ENCODE measurements at places on chromosomes 1 and 21.

DNA sequence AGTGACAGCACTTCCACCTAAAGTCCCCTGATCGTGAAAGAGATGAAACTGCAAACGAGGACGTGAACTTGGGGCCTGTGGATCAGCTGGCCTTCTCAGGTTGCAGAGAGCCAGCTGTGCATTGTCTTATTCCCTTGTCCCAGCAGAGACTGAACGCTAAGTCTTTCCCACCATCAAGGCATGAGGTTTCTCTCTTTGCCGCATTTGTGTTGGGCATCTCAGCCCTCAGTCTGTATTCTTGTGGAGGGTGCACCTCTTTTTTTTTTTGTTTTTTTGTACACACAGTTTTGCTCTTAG lies 71.4 kb downstream of the KIF26B start:
- no peak for DNase-seq

GRCh38 chr1:204567071-204567470 lies 50.9 kb downstream of the MDM4 start:
- no peak for DNase-seq

DNA sequence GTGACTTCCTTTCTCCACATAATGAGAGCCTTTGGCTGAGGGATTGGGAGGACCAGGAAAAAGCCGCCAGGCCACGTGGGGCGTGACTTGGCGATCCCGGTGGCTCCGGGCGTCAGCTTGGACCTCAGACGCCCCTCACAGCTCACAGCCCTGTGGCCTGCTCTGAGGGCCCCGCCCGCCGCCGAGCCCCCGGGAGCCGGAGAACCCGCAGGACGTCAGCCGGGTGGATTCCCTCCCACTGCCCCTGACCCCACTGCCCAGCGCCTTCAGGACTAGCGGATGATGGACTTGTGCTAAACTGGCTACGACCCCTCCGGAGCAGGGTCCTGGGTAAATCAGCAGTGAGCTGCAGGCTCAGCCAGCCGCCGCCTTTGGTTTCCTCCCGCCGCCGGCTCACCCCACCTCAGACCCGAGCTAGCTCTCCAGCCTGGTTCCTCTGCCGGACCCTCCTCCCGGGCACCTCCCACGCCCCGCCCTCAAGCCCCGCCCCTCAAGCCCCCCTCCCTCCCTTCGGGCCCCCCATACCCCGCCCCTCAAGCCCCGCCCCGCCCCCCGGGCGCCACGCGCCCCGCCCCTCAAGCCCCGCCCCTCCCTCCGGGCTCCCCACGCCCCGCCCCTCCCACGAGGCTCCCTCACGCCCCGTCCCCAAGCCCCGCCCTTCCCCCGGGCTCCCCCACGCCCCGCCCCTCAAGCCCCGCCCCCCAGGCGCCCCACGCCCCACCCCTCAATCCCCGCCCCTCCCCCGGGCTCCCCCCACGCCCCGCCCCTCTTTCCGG lies 10.0 kb upstream of the FAAP20 start:
- DNase-seq = no peak

DNA sequence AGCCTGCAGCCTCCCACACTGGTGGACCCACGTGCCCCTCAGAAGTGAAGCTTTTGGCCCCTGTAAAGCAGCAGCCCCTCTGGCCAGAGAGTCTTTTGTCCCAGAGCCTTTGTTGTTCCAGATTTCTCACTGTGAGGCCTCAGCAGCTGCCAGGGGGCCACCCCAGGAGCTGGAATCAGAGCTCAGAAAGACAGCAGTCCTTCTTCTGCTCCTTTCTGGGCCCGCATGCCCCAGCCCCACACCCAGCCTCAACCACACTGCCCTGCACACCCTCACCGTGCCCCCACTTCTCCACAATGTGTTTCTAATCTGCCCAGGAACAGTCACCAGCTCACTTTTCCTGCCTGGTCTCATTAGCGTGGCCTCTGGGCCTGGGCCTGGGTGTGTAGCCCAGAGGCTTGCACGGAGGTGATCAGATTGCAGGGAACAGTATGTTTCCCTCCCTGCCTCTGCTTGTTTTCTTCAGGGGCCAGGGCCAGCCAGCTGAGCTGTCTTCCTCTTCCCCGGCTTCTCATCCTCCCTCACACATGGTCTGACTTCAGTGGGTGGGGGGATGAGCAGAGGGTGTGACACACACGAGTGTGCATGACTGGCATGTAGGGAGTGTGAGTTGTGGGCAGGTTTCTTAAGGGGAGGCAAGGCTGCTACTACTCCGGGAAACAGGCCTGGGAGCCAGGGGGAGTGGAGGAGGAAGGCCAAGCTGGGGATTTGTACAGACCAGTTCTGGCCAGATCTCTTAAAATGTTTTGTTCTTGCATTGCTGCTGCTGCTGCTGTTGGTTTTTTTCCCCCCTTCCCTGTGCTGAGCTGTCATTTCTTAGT lies 82.5 kb upstream of the ZNF648 start:
- DNase-seq = peak; percentile 82

- peak; percentile 31 for DNase-seq
Observed at GRCh38 chr1:243848858-243849420, 1.1 kb downstream of the AKT3 start.

DNA sequence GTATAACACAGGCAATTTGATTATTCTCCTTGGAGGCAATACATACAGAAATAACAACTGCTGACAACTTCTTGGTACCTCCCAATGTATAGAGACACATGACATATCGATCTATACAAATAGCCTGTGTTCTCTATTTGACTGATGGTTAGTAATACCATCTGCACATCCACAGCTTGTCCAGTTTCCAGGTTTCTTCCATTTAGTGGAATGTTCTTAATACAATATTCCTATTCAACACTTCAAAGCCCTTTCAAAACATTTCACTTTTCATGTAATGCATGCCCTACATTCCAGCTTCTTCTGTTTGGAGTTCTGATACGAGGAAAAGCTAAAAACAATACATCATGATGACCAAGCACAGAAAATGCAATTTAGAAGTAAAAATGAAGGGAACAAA lies 37.0 kb upstream of the GORAB start:
- DNase-seq = no peak

DNA sequence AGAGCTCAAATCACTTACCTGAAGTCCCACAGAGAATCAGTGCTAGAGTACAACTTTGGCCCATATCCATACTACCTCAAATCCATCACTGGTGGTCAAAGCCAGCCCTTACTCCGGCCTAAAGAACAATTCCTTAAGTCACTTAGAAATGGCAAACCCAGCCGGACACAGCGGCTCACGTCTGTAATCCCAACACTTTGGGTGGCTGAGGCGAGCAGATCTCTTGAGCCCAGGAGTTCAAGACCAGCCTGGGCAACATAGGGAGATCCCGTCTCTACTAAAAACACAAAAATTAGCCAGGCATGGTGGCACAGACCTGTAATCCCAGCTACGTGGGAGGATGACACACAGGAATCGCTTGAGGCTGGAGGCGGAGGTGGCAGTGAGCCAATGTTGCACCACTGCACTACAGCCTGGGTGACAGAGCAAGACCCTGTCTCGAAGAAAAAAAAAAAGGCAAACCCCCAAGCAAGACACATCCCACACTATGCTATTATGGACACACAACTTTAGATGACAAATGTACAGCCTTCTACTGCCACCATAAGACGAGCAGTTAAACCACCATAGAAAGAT lies 24.0 kb downstream of the NPHP4 start:
- DNase-seq = no peak

DNA sequence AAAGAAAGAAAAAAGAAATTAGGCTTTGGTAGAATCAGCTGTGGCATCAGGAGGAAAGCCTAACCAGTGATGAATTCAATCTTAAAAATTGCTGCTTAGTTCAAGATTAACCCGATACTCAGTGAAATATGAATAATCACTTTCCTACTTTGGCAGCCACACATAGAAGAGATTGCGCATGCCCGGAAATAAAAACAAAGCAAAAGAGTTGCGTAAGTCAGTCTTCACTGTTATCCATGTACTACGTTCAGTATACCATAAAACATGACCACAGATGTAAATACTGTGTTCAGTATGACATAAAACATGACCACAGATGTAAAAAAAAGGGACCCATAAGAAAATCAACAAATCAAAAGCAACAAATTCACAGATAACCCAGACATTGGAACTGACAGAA lies 19.2 kb downstream of the CD1D start:
- no peak for DNase-seq

All from AG09309 (cell line).